ENCODE measurements at places on chromosomes 12 and 14. TPM values are rescaled to one million over a fixed set of nuclear protein-coding genes. Genes with fewer than 3 reads are reported as not detected.

GPR135 gene
- 7.6 TPM for total RNA-seq

PTPRO gene
- total RNA-seq: not detected

ASPG gene
- total RNA-seq: not detected

POLE gene
- 43.0 TPM for total RNA-seq

SLC6A12 gene
- not detected for total RNA-seq

Data from thoracic aorta endothelial cell (primary cell).